Brain pericyte (primary cell): ENCODE measurements at places on chromosomes 1 and 21.

- no peak for DNase-seq
These were observed 668.4 kb downstream of the KCNT2 start for GRCh38 chr1:195939844-195940243.

GRCh38 chr1:223052931-223053330 lies 90.1 kb downstream of the TLR5 start:
- no peak for DNase-seq

DNA sequence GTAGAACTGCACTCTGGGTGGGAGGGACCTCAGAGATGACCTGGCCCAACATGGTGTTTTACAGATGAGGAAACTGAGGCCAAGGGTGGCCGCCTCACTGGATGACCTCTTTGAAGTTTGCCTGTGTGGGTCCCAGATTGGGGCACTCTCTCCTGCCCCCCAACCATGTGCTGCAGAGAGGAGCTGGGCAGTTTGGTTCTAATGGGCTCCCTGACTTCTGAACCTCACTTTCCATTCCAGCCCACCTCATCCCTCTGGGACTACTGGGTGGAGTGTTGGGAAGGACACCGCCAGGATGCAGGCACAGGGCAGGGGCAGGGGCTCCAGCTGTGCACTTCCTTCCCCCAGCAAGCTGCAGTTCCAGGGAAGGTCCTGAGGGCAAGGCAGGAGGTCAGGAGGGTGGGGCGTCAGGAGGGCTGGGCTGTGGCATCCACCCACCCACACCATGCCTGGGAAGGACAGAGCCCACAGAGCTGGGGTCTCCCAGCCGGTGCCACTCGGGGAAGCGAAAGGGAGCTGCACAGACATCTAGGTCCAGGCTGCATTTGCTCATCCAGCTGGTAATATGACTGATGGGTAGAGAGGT lies 10.3 kb upstream of the EPS8L3 start:
- DNase-seq, result no peak

DNA sequence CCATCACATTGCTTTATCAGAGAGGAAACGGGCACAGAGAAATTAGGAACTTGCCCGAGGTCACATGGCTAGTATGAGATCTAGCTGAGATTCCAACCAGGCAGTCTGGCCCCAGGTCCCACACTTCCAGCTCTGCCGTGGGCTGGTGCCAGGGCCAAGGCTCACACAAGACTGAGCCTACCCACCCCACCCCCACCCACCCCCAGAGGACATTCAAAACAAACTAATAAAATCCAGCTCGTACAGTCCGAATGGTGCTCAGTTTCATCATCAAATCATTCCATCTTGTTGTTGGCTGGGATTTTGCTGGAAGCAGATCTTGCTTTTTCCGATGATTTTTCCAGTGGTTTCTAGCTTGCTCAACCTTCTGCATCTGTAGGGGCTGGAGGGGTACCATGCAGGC lies 27.9 kb downstream of the MATN1 start:
- no peak for DNase-seq

DNA sequence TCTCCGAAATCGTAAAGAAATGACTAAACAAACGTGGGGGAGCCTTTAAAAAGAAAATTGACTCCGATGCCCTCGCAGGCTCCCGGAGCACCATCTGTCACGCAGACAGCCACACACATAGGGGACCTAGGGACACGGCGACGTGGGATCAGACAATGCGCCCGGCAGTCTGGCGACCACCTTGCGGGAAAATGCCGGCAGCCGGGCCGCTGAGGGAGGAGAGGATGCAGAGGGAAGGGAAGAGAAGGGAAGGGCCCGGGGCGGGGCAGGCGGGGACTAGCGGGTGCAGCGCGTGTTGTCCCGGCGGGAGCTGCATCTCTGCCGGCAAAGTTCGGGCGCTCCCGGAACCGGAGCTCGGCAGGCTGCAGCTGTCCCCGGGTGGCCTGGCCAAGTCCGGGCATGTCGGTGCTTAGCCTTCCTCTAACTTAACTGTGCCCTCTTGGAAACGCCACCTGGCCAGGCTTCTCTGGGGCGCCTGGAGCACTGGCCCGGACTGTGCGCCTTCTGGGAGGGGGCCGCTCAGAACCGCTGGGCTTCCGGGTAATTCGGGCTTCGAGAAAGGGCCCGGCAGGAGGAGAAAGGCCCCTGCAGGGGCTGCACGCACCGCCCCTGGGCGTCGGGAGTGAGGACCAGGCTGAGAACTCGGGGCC lies 1.8 kb downstream of the NHLH2 start:
- no peak for DNase-seq

DNA sequence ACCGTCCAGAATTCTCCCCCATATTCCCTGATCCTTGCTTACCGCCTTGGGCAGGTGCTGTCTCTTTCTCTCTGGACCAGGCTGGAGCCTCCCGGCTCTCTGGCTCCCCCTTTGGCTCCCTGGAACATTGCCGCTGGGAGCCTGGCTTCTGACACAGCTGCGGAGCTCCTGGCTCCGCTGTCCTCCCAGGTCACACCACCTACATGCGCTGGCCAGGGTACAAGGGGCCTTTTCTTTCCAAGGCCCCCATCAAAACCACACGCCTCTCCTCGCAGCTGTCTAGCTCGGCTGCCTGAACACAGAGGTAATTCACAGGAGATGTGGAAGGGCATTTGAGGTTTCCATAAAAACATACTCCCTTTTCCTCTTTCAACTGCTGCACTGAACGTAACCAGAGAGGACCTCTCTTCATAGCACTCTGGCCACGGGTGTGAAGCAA lies 7.5 kb upstream of the ZNF648 start:
- DNase-seq, result no peak

GRCh38 chr1:74357150-74357549 lies 122.0 kb downstream of the TNNI3K start:
- DNase-seq, result no peak

DNA sequence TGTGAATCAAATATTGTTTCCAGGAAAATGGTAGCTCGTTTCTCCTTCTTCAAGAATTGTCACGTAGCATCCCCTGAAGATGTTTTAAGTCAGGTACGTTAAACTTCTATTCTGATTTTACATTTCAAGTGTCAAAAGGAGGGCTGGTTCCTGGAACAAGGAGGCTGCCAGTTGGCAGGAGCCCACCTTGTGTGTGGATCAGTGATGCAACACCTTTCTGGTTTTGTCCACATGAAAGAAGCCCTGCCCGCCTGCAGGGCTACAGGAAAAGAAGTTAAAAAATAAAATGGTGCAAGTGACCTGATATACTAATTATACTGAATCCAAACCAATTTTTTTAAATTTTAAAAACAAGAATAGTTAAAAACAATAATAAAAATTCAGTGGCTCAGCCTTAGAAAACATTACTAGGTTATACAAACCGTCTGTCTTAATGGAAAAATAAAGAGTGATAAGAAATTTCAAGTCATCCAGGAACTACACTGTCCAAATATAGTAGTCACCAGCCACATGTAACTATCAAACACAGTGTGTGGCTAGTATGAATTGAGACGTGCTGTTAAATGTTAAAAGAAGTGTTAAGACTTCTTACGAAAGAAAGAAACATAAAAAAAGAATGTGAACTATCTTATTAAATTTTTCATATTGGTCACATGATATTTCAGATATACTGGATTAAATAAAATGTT lies 123.1 kb downstream of the APP start:
- no peak for DNase-seq

DNA sequence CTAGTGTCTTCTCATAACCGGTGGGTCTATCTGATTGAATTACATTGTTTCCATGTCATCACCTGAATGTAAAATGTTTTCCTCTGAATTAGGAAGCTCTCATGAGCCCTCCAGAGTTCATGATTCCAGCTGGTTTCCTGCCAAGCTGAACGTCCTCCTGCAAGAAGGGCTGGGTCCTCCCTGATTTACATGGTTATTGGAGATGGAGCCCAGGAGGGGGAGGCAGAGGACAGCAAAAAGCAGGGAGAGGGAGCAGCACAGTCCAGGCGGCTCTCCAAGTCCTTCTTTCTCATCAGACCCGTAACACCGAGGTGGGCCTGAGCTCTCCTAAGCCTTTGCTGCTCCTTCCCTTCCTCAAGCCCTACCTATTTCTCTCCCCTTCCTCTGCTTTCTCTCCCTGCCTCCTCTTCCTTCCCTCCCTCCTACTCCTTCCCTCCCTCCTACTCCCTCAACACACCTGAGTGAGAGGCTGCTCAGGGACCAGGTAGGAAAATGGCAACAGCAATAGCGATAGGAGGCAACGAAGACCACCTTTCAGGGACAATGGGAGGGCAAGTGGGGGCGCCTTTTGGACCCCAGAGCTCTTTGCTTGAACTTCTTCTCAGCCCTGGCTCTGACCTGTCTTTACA lies 265.9 kb downstream of the PRDM2 start:
- DNase-seq, result no peak

- no peak for DNase-seq
These were observed 345.6 kb upstream of the AJAP1 start for GRCh38 chr1:4308806-4309205.
